Right renal pelvis (tissue), 4 donors: ENCODE measurements at places on chromosomes 4 and X. TPM values are rescaled to one million over a fixed set of nuclear protein-coding genes. Genes with fewer than 3 reads are reported as not detected.
A peak's percentile ranks its signal among the peaks of the same experiment; 100 is the strongest.

- no peak for DNase-seq
Measured at GRCh38 chr4:139005774-139006173, 9.8 kb upstream of the NOCT start.

- DNase-seq, result no peak
Measured at GRCh38 chrX:36963852-36964251, 44.3 kb upstream of the FAM47C start.

GRCh38 chr4:53702334-53703266, 111.3 kb upstream of the LNX1 start:
- DNase-seq, result peak; percentile 57

DNA sequence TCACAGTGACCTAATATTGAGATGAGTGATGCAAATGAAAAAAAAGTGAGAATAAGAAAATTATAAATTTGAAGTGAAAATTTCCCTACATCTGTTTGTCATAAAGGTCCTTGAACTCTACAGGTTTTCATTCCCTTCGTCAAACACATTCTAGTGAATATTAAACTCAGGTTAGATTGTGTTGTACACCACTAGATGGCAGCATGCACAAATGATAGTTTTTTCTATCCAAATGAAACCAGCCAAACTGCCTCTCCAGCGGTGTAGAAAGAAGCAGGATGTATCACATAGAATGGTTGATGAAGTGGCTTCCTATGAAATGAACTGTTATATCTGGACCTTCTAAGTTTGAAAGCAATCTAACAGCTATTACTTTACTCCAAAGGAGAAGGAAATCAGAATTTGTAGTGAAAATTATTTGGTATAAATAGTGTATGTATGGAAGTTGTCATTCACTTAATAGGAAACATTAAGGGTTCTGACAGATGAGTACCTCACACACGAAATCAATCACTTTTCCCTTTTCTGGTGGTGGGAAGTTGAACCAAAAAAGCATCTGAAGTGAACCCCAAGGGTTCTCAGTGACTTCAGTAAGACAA, 382.7 kb downstream of the UNC5C start:
- peak; percentile 59 for DNase-seq

Gene CTAG2
- not detected for polyA plus RNA-seq

- no peak for DNase-seq
Measured at GRCh38 chr4:113641025-113641431, 120.5 kb downstream of the CAMK2D start.

DNA sequence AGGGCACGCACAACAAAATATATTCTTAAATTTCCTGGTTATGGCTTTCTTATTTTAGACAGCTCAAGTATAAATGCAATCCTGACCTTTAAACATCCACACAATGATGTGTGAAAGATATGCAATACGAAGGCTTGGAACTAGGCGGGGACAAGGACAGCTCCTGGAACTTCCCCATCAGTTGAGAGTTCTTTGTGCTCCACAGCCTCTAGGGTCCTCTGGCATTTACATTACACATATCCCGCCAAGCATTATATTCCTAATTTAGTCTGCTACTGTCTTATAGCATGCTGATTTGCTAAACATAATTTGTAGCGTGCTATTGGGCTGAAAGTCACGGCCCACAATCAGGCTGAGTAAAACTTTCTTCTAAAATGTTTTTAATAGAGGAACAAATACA, 74.4 kb downstream of the FTHL17 start:
- DNase-seq, result no peak

GRCh38 chrX:106955004-106955772, 35.0 kb downstream of the CLDN2 start:
- no peak for DNase-seq

DNA sequence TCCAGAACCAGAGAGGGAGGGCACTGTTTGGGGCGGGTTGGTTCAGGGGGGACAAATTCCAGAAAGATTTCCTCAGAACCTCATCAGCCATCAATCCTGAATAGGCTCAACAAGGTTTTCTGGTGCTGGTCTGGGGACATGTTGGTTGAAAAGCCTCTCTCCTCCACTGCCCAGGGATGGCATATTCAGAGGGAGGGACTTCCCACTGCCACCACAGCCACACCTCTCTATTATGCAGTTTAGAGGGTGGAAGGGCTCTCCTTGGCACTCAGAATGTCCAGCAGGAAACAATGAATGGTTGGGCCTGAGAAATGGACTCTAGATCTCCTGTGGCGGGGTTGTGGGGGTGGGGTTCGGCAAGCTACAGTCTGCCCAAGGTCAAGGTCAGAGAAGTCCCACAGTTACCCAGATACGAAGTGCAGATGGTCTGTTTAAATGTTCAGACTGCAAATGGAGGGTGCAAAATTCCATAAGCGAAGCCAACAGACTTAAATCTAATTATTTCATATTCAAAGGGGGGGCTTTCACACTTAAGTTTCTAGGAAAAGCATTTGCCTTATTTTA, 70.7 kb downstream of the LEF1 start:
- no peak for DNase-seq

Gene MTMR8
- polyA plus RNA-seq, result 1.5 TPM

GRCh38 chr4:111847296-111848008, 297.8 kb upstream of the FAM241A start:
- DNase-seq, result no peak
